ENCODE measurements at places on chromosomes 16 and 17.
A peak's percentile ranks its signal among the peaks of the same experiment; 100 is the strongest.

DNA sequence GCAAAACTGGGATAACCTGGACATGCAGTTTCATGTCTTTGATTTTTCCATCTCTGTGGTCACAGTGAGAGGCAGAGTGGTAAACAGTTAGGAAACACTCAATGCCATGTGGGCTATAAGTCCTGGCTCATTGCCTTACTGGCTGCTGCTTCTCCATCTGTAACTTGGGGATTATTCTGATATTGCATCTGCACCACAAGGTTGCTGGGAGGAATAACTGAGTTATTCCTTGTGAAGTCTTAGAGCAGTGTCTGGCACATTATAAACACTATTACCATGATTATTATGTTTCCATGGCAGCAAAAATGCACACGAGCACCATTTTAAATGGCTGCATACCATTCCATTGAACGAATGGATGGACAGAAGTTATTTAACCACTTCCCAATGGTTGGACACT lies 111.7 kb upstream of the CDH5 start:
- no peak for DNase-seq

DNA sequence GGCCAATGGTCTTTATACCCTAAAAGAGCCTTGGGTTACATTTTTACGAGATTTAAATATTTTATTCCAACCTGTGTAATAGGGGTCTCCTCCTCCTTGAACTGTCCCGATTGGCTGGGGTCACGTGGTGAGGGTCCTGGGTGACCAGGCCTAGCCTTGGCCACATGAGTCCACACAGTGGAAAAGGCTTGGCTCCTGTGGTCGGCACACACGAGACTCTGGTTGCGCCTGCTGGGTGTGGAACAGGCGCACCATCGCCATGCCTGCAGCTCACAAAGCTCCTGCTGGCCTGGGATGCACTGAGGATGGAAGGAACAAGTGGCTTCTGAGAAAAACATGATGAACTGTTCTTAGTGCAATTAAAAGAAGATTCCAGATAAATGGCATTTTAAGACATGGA lies 103.9 kb upstream of the ZNF750 start:
- no peak for DNase-seq

- DNase-seq, result no peak
Measured at GRCh38 chr16:17499223-17499902, 28.6 kb upstream of the XYLT1 start.

- no peak for DNase-seq
Measured at GRCh38 chr16:50386774-50387173, 18.0 kb upstream of the BRD7 start.

DNA sequence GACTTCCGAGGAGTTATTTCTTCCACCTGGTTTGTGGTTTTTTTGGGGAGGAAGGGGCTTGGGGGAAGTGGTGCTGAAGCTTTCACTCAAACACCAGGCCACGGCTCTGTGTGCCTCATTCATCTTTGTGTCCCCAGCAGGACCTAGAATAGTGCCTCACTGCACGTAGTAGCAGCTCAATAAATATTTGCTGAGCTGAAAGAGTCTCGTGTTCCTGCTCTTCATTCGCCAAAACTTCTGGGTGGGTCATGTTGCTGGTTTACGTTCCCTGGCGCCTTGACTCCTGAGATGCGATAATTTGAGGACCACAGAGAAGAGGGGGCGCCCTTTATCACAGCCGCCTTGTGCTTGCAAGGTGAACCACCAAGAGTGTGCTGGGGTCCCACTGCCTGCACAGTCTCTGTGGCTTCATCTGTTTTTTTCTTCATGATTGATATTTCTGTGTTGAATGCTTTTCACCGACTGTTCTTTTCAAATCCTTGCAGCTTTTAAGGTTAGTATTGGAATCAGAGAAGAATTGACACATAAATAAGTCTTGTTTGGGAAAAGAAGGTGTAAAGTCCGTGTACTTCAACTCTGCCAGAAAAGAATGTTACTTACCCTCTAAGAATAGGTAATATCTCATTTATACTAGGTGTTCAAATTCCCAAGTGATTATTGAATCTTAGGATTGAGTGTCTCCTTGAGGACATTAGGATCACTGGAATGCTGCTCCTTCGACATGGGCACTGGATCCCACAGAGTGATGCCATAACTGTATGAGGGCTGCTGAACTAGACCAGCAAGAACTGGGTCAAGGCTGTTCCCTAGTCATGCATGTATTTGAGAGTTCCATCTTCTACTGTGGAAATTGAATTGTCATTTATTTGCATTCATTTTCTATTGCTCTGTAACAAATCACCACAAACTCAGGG lies 92.7 kb upstream of the CLEC18A start:
- no peak for DNase-seq

- DNase-seq, result no peak
Measured at GRCh38 chr16:10480151-10480550, 94.3 kb downstream of the ATF7IP2 start.

GRCh38 chr17:62194401-62194800 lies 129.3 kb upstream of the MED13 start:
- no peak for DNase-seq

DNA sequence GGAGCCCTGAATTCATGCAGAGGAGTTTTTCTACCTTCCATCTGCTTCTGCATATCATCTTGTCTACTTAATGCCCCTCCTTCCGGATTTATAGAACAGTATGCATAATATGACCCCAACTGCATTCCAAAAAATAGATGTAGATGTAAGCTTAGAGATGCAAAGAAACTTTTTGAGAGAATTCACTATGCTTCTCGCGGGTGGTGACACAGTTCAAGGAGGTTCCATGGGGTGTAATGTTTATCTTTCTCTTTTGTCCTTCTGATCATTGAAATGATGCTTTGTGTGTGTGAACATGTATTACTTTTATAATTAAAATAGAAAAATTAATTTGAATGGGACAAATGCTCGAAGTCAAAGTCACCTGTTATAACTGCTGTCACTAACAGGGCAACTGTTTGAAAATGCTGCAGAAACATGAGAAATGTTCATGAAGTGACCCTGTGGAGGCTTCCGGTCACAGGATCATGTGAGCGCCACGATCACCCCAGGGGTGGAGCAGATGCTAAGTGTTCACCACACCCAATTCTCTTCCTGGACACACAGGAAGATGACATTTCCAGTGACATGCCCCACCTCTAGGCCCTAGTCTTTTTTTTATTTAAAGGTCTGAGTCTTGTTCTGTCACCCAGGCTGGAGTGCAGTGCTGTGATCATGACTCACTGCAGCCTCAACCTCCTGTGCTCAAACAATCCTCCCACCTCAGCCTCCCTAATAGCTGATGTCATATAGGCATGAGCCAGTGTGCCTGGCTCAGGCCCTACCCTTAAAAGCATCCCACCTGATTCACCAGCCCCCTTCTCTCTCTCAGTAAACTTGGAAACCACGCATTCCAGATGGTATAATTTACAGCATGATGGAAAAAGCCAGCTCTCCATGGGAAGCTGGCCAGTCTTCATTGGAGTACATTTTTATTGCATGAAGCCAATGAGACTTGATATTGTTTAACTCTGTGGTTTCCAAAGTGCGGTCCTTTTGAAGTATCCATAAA lies 21.0 kb upstream of the AGRP start:
- DNase-seq, result no peak

DNA sequence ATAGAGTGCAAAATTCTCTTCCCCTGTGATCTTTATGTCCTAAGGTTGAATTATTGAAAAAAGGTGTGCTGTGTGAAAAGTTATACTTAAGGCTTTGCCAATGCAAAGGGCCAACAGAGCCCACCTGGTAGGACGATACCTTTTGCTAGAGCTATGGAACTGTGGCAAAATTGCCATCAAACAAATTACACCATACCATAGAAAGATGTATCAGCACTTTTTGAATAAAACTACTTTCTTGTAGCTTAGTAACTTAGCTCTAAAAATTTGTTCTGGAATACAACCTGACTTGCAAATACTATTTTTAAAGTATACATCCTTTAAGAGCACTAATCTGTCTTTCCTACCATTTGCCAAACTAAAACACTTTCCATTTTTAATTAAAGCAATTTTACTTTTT lies 147.2 kb upstream of the ERCC4 start:
- no peak for DNase-seq

DNA sequence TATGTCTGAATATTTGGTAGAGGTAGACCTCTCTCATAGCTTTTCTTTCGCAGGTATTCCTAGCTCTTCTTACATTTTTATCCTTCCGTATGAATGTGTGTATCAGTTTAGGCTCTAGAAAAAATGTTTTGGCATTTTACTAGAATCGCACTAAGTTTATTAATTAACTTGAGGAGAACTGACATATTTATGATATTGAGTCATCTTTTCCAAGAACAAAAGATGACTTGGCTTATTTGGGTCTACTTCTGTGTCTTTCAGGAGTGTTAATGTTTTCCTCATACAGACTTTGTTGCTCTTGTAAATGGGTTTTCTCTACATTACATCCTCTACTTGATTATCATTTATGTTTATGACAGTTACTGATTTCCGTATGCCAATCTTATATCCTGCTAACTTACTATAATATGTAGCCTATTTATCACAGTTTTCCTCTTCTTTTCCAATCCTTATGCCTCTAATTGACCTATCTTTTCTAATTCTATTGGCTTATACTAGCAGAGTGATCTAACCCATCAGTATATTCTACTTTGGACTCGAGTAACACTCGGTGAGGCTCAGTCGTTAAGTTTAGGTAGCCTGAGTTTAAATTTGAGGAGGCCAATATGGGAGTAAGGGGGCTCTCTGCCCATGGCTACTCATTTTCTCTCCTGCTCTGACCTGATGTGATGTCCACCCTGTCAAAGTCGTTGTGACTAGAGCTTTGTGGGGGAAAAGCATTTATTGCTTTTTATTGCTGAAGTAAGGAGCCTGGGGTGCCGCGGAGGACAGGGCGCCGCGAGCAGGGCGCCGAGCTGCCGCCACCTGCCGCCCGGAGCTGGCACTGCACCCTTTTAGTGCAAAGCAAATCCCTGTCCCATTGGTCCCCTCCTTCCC lies 20.0 kb downstream of the ST6GALNAC1 start:
- peak; percentile 69 for DNase-seq

- DNase-seq, result no peak
Measured at GRCh38 chr17:53804437-53804836, 18.3 kb upstream of the KIF2B start.

DNA sequence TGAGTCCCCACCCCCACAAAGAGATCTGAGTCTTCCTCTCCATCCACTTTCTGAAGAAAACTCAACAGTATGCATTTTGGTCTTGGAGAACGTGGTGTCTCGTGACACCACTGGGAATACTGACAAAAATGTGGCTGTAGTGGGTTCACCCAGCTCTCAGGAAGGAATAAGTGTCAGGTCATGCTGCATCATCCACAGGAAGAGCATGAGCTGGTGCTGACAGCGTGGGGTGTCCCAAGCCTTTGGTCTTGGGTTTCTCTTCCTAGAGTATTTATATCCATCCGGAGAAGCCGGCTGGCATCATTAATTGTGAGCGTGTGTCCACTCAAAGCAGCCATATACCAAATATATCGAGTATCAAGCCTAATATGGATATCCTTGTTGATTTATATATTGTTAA lies 55.9 kb downstream of the C17orf67 start:
- no peak for DNase-seq

DNA sequence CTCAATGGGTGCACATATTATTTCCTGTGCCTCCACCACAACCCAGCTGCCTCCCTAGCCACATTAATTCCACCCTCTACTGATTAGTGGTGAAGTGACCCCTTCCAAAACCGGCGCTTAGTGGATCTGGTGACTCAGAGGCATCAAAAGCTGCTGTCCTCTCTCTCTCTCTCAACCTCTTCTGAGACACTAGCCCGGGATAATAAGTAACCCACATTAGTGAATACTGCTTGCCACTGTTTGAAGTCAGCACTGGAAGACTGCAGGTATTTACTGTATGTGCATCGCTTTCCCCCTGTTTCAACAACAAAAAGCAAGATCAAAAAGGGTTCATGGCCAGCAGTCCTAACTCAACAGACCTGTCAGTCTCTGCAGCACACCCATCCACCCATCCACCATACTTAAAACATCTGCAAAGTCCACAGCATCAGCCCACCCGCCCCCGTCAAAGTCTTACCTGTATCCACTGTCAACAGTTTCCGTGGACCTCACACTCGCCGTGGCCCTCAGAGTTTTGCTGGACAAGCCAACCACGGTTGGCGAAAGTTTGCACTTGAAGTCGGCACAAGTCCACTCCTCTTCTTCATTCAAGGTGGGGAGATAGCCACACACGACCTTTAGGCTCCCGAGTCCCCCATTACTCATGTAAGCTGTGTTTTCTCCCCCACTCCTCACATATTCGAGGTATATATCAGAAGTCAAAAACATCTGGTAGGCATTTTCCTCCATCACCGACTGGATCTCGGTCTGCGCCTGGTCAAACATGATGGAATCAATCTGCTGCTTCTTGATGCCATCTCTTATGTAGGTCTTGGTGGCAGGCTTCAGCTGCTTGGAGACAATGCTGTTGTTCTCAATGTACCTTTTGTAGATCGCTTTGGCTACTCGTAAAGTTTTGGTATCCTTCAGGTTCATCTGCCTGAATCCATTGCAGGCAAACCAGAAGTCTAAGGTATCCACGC lies 3.8 kb downstream of the AXIN2 start:
- peak; percentile 5 for DNase-seq

GRCh38 chr17:29977836-29978235 lies 36.4 kb downstream of the EFCAB5 start:
- no peak for DNase-seq

- no peak for DNase-seq
Measured at GRCh38 chr17:75411328-75412067, 6.0 kb upstream of the GRB2 start.

DNA sequence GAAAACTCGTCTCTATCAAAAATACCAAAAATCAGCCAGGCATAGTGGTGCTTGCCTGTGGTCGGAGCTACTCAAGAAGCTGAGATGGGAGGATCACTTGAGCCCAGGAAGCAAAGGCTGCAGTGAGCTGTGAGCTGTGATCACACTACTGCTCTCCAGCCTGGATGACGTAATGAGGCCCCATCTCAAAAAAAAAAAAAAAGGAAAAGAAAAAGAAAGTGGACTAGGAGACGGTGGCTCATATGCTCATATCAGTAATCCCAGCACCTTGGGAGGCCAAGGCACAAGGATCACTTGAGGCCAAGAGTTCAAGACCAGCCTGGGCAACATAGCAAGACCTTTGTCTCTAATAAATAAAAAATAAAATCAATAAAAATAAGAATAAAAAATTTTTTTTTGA lies 8.8 kb upstream of the SUMO2 start:
- DNase-seq, result no peak

GRCh38 chr16:8656376-8656775 lies 18.0 kb upstream of the ABAT start:
- no peak for DNase-seq

- DNase-seq, result no peak
Measured at GRCh38 chr17:9824094-9824493, 1.6 kb upstream of the GLP2R start.

DNA sequence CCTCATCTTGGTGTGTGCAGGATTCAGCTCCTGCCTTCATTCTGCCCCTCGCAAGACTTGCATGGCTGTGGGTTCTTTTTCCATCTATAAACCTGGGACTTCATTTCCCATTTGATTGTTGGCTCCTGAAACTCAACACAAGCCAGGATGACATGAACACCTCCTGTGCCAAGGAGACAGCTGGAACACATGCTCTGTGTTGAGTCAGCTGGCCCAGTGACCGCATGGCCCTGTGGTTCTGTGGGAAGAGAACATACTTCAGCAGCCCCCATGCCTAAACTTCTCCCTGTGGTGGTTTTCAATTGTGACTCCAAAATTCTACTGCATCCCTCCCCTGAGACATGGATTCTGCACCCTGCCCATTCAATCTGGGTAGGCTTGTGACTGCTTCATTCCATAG lies 57.9 kb upstream of the FOXF1 start:
- no peak for DNase-seq

Measured in stimulated activated naive CD4-positive, alpha-beta T cell treated with Interleukin-2 at 50 U/mL for 16 hours (primary cell).